ENCODE measurements at places on chromosomes 2 and 18. TPM values are rescaled to one million over a fixed set of nuclear protein-coding genes. Genes with fewer than 3 reads are reported as not detected.

DNA sequence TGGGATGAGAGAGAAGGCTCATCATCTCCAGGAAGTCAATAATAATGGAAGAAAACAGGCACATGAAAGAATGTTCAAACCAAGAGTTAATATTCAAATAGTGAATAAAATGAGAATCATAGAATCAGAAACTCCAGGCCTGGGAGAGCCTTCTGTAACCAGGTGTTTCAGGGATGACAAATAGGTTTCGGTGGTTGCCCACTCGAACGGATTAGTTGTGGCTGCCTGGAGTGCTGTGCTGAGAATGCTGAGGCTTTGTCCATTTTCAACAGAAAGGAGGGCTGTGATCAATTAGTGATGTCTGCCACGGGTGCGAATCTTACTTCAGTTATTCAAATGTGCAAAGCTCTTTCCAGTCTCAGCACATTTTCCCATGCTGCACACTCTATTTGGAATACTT lies 227.3 kb downstream of the INSIG2 start:
- no peak for DNase-seq

DNA sequence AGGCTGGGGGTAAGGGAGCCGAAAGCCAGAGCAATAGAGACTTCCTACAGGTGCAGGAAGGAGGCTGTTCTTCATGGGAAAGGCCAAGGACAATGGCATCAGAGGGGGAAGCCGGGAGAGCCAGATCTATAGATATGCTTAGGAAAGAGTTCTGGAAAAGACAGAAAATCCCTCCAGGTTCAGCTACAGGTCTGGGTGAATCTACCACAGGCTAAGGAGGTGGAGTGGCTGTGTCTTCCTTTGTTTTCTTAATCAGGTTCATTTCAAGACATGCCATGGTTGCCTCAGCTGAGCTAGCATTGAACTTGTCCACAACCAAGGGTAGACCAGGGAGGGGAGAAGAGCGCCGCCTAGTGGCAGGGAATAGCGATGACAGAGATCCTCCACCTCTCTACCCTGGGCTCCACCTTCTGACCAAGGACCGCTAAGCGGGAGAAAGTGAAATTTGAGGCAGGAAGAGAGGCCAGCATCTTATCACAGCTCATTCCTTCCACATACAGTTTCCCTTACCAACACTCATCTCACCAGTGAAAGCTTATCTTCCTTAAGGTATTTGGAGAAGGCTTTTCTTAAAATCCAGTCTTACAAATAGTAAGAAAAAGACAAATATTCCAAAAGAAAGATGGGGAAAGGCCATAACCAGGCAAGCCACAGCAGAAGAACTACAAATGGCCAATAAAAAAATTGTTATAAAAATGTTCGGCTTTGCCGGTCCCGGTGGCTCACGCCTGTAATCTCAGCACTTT lies 74.2 kb downstream of the VIT start:
- no peak for DNase-seq

The PRSS56 gene
- polyA plus RNA-seq, result 2.2 TPM

DNA sequence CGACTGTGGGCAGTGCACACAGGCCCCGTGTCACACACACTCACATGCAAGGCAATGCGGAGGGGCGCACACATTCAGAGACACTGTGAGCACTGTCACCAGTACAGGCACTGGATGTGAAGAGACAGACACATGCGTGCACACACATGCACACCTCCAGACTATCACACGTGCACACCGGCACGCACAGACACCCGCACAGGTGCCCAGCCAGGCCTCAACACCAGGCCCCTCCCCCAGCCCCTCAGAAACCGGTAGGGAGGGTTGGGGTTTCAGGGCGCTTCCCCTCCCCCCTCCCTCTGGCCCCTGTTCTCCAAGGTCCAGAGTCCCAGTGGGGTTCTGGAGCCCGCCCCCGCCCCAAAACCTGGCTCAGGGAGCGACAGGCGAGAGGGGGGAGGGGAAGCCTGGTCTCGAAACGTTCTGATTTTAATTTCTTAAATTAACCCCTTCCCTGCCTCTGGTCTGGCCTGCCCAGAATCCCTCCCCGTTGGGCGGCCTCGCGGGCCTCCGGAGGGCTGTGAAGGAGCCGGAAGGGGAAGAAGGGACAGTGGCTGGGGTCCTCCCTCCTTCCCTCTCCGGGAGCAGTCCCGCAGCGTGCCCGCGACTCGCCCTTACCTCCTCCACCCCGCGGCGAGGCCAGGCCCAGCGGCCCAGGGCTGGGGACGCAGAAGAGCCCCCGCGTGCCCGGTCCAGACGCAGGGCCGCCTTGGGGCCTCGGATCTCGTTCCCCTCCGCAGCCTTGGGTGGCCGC lies 558 bp downstream of the FBXO41 start:
- no peak for DNase-seq

The HOXD11 gene
- polyA plus RNA-seq, result not detected

DNA sequence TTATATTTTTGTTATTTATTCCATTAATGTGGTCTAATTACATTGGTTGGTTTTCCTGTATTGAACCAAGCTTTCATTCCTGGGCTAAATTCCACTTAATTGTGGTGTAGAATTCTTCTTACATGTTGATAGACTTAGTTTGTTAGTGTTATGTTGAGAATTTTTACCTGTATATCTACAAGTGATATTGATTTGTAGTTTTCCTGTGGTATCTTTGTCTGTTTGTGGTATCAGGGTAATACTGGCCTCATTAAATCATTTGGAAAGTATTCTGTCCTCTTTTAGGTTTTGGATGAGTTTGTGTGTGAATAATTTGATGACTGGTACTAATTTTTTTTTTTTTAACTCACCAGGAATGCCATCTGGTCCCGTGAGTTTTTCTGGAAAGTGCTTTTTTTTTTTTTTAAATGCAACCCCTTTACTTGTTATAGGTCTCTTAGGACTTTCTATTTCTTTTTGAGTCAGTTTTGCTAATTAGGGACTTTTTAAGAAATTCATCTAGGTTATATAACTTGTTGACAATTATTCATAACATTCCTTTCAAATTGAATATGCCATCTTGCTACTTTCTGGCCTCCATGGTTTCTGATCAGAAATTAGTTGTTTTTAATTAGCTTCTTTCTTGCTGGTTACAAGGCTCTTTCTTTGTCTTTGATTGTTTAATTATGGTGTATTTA lies 232.8 kb downstream of the CCDC85A start:
- no peak for DNase-seq

- no peak for DNase-seq
Observed at GRCh38 chr18:907115-907884, 2.6 kb downstream of the ADCYAP1 start.

Measured in hindlimb muscle (tissue), 1 donor.